Germinal center (tissue), 1 donor: ENCODE measurements at places on chromosomes 3 and 15.

GRCh38 chr3:180626844-180627243 lies 24.9 kb downstream of the TTC14 start:
- no peak for DNase-seq

- no peak for DNase-seq
Observed at GRCh38 chr15:49877117-49877872, 241.7 kb downstream of the ATP8B4 start.

DNA sequence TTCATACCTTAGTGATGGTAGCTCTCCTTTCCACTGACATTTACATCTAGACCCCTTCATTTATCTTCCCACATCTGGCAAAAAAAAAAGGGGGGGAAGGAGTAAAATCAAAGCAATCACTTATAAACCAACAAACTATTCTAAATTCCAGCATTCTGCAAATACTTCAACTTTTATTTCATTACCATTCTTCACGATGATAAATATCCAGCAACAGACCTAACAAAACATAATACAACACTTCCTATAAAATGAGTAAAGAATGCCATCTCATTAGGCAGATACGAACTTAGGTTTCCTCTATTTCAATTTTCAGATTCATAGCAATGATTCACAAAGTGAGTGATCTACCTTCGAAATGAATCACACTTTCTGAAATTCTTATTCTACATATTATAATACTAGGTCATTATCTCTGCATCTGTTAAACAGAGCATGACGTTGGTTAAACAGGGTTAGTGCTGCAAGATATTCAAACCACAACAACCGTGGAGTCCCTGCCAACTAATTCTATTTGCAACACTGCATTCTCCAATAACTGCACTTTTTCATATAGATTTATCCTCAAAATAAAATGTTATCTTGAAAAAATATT lies at the start of gene LRRFIP2:
Gene LRRFIP2 (minus strand): TSS at position 51 of the 595 bp plus-strand sequence. CDS start 25,599 bp downstream, outside the sequence.
- DNase-seq: no peak

- DNase-seq: no peak
Observed at GRCh38 chr3:8371960-8372463, 129.6 kb upstream of the LMCD1 start.

DNA sequence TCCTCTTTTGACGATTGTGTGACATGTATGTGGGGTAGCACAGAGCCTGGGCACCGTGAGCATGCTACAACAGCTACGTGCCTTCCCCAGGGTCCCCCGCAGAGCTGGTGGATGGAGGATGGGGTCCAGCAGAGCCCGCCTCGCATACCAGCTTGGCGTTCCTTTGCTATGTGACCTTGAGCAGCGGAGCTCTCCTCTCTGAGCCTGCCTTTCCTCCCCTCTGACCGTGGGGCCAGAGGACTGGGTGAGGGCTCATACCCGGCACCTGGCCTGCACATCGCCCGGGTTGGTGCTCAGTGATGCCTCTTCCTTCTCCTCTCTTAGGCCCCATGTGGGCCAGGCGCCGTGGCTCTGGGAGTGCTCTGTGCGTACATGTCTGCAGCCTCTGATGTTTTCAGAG lies 73.4 kb downstream of the FBLN2 start:
- DNase-seq: no peak

GRCh38 chr3:184180165-184180564 lies 5.5 kb downstream of the AP2M1 start:
- no peak for DNase-seq

- DNase-seq: no peak
Observed at GRCh38 chr3:72162649-72163184, 377.8 kb upstream of the PROK2 start.
